ENCODE measurements at places on chromosomes 12 and 14.

GRCh38 chr12:101038289-101038871, 171.7 kb downstream of the SLC5A8 start:
- no peak for DNase-seq

GRCh38 chr12:50103767-50104321, at the start of gene GPD1:
GPD1 (plus strand) TSS chr12:50104008; CDS start chr12:50104051, 43 bp downstream.
- DNase-seq: no peak

GRCh38 chr14:104799244-104800014, 1.5 kb upstream of the ZBTB42 start:
- no peak for DNase-seq

DNA sequence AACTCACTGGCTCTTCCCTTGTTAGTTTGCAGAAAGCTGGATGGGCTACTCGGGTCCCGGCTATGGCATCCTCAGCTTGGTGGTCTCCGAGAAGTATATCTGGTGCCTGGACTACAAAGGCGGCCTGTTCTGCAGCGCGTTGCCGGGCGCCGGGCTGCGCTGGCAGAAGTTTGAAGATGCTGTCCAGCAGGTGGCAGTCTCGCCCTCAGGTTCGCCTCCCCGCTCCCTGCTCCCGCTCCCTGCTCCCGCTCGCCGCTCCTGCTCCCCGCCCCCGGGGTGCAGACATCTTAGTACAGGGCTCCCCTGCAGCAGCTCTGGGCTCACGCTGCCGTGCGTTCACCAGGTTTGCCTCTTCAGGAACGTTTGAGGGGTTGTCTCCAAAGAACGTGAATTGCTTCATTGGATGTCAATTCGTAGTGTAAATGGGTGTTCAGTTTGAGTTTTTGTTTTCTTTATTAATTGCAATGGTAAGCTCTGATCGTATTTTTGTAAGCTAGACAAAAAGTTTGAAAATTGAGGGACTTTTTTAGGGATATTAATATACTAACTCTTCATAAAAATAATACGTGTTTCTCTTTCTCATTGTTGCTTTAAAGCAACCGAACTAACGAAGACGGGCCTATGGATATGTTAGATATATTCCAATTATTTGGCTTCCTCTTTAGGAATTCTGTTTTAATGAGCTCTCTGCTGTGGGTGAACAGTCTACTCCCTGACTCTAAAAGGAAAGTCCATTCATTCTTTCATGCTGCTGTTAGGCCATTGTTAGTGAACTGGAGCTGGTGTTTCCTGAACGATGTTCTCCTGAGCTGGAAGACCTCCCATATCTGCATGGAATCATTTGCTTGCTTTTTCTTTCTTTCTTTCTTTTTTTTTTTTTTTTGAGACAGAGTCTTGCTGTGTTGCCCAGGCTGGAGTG, 71.3 kb downstream of the ANKRD9 start:
- DNase-seq: no peak

- no peak for DNase-seq
Measured at GRCh38 chr14:101179691-101180211, 276.2 kb upstream of the RTL1 start.
